ENCODE measurements at places on chromosomes 12 and 14. TPM values are rescaled to one million over a fixed set of nuclear protein-coding genes. Genes with fewer than 3 reads are reported as not detected.
A peak's percentile ranks its signal among the peaks of the same experiment; 100 is the strongest.

The ISM2 gene
- total RNA-seq = not detected

The MGP gene
- total RNA-seq = 9,983 TPM

The TMBIM6 gene
- 232 TPM for total RNA-seq

The RAB2B gene
- 19.2 TPM for total RNA-seq

- no peak for DNase-seq
- H3K4me1 ChIP-seq = no peaks in the 10 kb centered on the region
- no peaks in the 10 kb centered on the region for H3K27me3 ChIP-seq
- H3K36me3 ChIP-seq = no peaks in the 10 kb centered on the region
- H3K27ac ChIP-seq = no peak overlapping the region
- H3K4me3 ChIP-seq = no peak overlapping the region
Observed at GRCh38 chr14:49057838-49058510, 528.2 kb downstream of the RPS29 start.

GRCh38 chr12:20514598-20514997, 146.3 kb downstream of the PDE3A start:
- H3K27me3 ChIP-seq = no peaks in the 10 kb centered on the region
- DNase-seq = no peak
- H3K36me3 ChIP-seq = no peaks in the 10 kb centered on the region
- no peak overlapping the region for H3K4me3 ChIP-seq
- peaks cover 20% of the 10 kb centered on the region for H3K4me1 ChIP-seq
- H3K27ac ChIP-seq = no peak overlapping the region

DNA sequence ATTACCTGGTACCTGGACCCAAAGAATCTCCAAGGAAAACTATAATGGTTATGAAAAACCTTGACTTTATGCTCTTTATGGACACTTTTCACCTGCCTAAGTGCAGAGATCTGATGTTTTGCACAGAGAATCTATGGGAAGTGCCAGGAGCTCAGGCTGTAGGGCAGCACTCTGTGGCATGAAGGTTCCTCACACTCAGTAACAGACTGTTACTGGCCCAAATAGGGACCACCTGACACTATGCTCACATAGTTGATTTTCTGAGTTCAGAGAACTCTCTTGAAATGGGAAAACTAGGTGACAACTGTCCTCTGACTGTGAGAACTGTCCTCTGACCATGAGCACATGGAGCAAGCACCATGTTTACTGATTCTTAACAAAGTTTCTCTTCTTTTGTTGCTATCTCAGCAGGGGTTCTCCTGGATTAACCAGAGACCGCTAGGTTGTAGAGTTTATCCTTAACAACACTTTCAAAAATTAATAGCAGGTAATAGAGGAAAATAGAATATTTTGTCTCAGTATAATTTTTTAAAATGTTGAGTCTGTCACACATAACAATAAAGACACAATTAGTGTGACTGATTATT, 101.6 kb downstream of the STXBP6 start:
- H3K36me3 ChIP-seq = no peaks in the 10 kb centered on the region
- no peak for DNase-seq
- no peaks in the 10 kb centered on the region for H3K27me3 ChIP-seq
- H3K27ac ChIP-seq = no peak overlapping the region
- no peaks in the 10 kb centered on the region for H3K4me1 ChIP-seq
- H3K4me3 ChIP-seq = no peak overlapping the region

DNA sequence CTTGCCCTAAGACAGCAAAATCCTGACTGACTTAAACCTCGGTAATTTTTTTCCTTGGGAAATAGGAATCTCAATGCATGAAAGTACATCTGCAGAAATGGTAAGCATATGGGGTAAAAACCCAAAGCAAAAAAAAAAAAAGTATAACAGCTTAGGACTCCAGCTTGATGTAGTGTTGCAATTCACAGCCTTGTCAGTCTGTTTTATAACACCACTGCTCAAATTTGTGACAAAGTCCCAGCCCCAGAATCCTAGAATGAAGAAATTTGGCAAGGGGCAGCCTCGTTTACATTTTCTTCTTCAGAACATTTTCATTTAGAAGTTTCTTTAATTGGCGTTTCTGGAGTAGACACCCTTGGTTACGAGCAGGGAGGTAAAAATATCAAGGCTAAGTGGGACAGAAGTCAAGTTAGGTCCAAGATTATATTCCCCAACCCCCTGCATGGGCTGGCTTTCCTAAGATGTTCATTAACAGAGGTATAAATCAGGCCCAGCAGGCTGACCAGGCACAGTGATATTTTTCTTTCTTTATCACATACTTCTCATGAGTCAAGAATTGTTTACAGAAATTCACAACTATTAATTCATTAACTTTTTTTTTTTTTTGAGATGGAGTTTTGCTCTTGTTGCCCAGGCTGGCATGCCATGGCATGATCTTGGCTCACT, 424.0 kb downstream of the RMST start:
- no peak overlapping the region for H3K4me3 ChIP-seq
- no peaks in the 10 kb centered on the region for H3K4me1 ChIP-seq
- H3K27me3 ChIP-seq = no peaks in the 10 kb centered on the region
- no peak for DNase-seq
- H3K36me3 ChIP-seq = no peaks in the 10 kb centered on the region

GRCh38 chr14:81269100-81269978, 48.6 kb upstream of the GTF2A1 start:
- no peaks in the 10 kb centered on the region for H3K36me3 ChIP-seq
- no peaks in the 10 kb centered on the region for H3K27me3 ChIP-seq
- DNase-seq = no peak
- no peak overlapping the region for H3K4me3 ChIP-seq

DNA sequence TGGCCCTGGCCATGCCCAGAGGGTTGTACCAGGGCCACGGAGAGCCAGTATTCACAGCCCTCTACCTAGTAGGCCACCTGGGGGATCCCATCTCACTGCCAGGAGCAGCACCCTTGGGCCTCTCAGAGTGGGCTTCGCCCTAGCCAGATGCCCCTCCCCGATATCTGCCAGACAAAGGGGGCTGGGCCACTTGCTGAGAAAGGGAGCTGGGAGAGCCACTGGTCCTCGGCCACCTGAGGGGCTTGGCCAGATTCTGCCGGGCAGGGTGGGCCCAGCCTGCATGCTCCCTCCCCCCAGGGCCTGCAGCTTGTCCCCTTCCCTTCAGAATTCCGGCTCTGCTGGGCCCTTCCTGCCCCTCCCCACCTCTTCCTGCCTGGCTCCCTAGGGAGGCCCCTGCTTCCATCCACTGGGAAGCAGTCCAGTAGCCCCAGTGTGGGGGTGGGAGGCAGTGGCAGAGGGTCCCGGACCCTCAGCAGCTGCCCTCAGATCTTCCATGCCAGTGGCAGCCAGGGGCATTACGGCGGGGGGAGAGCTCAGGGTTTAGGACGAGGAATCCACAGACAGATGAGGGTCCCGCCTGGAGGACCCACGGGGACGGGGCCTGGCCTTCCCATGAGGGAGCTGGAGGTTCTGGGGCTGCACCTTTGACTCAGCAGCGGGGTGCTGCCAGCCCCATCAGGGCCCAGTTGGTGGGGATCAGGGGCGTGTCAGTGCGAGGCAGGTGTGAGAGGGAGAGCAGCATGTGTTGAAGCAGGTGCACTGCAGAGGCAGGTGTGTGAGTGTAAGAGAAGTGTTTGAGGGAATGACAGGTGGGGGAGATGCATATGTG, 2.4 kb downstream of the CRIP2 start:
- H3K36me3 ChIP-seq = peaks cover 6% of the 10 kb centered on the region
- peak overlapping the region; percentile 99 for H3K4me3 ChIP-seq
- peak overlapping the region; percentile 100 for H3K27ac ChIP-seq
- H3K27me3 ChIP-seq = no peaks in the 10 kb centered on the region
- peaks cover 25% of the 10 kb centered on the region for H3K4me1 ChIP-seq

DNA sequence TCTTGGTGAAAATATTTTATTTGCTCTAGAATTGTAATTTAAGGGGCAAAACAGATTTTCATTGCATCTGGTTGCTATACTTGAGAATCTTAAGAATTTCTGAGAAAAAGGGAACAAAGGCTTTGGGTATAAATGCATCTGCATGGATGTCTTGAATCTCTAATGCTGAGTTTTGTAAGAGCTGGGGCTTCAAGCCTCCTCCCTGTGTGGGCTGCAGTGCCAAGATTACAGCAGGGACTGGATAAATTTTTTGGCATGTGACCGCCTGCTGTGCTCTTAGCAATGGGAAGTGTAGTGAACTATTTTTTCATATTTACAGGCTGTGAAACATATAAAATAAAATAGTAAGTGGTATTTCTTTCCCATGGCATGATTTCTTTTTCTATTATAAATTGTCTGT, 70.0 kb downstream of the SLC38A6 start:
- no peak overlapping the region for H3K27ac ChIP-seq
- H3K4me3 ChIP-seq = no peak overlapping the region
- DNase-seq = no peak
- H3K27me3 ChIP-seq = no peaks in the 10 kb centered on the region

DNA sequence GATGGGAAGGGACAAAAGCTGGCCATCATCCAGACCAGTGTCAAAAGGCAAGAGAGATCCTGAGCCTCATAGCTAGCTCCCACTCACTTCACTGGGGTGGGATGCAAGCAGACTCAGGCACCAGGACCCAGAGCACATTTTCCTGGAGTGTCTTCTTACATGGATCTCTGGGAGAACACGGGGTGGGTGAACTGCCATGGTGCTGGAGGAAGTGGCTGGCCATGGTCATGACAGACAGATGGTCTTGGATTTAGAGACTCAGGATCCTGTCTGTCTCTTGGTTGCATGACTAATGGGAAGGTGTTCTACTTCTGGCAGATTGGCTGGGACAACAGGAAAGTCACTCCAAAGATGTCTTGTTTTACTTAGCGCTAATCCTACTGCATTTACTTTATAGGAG, 311.5 kb downstream of the ATP23 start:
- no peak for DNase-seq
- H3K27me3 ChIP-seq = no peaks in the 10 kb centered on the region
- H3K27ac ChIP-seq = no peak overlapping the region

DNA sequence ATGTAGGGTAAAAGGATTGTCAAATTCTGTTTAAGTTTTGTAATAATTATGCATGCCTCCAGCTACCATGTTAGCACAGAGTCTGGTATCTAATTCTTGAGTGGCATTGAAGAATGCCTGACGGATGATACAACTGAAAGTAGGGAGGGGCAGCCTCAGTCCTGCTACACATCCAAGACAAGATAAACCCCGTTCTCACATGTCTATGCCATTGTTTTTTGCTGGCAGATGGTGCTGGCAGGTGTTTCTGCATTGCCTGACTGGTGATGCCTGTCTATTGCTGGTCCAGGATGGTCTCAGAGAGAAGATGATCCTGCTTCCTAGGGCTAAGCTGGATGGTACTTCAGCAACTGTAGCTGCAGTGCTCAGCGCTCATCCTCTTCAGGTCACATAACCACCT, 245.8 kb upstream of the NAV3 start:
- DNase-seq = no peak
- no peaks in the 10 kb centered on the region for H3K27me3 ChIP-seq
- H3K4me3 ChIP-seq = no peak overlapping the region
- H3K36me3 ChIP-seq = no peaks in the 10 kb centered on the region
- no peak overlapping the region for H3K27ac ChIP-seq
- no peaks in the 10 kb centered on the region for H3K4me1 ChIP-seq

DNA sequence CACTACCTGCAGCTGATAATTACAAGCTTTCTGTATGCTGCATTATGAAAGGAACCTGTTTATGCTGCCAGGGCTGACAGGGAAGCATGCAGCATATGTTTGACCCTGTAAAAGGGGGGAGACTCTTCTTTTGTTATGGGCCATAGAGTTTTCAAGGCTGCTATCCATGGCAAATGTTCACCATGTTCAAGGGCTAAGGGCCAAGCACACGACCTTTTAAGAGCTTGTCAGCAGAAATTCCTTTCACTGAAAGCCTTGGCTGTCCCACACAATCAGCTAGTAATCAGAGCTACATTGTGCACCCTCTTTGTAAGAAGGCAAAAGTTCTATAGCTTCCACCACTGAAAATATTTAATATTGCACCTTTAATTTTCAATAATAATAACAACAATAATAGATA, 74.2 kb upstream of the MBIP start:
- H3K27me3 ChIP-seq = no peaks in the 10 kb centered on the region
- DNase-seq = no peak
- H3K27ac ChIP-seq = no peak overlapping the region
- H3K36me3 ChIP-seq = no peaks in the 10 kb centered on the region
- no peak overlapping the region for H3K4me3 ChIP-seq

DNA sequence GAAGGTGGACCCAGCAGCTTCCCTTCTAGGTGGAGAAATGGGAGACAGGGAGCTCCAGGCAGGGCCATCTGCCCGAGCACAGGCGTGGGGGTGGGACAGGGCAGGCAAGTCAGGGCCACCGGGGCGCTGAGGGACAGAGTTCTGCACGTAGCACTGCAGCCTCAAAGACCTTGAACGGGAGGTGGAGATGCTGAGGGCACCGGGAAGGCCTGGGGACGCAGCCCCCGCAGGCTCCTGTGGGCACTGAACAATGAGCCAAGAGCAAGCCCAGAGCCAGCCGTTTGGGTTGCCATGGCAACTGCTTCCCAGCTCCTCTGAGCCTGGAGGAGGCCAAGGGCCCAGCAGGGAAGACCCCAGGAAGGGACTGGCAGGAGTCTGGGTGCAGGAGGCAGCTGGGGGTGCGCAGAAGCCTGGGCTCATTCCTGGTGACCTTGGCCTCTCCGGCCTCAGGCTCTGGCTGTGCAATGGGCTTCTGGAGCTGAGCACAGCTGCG, 3.4 kb downstream of the LBHD2 start:
- no peak overlapping the region for H3K27ac ChIP-seq
- H3K27me3 ChIP-seq = no peaks in the 10 kb centered on the region
- peaks cover 9% of the 10 kb centered on the region for H3K4me1 ChIP-seq
- H3K36me3 ChIP-seq = no peaks in the 10 kb centered on the region

DNA sequence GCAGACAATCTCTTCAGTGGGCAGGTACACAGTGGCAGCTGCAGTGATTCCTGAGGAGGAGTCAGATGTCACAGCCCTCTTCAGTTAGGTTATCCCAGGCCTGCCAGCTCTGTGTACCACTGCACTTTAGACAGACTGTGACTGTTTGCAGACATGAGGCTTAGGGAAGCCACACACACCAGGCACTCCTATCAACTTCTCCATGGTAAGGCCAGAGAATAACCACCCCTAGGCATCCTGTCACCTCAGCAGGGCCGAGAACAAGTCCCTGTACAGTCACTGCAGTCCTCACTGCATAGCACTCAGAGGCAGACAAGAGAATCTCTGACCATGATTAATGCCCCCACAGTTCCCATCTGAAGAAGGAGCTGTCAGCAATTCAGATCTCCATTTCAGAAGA, 296.5 kb downstream of the GALC start:
- no peaks in the 10 kb centered on the region for H3K4me1 ChIP-seq
- no peaks in the 10 kb centered on the region for H3K36me3 ChIP-seq
- H3K27me3 ChIP-seq = no peaks in the 10 kb centered on the region
- H3K4me3 ChIP-seq = no peak overlapping the region
- no peak overlapping the region for H3K27ac ChIP-seq

DNA sequence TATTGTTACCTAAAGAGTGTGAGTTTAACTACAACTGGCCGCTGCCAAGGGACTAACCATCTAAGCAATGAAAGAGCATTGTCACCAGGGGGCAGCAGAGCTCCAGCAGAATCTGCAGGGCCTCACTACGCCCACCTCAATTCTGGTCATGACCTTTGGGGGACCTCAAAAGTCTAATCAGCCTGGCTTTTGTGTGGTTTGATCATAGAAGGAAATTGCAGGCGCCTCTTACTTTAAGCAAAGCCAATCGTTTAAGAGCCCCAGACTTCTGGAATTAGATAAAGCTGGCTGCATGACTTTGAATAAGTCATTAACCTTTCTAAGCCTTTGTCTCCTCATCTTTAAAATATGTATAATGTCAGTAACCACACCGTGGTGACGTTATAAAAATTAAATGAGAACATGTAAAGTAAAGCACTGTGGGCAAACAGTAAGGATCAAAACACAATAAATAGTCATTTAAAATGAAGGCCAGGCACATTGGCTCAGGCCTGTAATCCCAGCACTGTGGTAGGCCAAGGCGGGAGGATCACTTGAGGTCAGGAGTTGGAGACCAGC, 58.6 kb downstream of the TBX3 start:
- H3K4me1 ChIP-seq = no peaks in the 10 kb centered on the region
- H3K27me3 ChIP-seq = no peaks in the 10 kb centered on the region
- no peak overlapping the region for H3K27ac ChIP-seq
- no peaks in the 10 kb centered on the region for H3K36me3 ChIP-seq
